Fibroblast of villous mesenchyme (primary cell): ENCODE measurements at places on chromosomes 5 and 9.

DNA sequence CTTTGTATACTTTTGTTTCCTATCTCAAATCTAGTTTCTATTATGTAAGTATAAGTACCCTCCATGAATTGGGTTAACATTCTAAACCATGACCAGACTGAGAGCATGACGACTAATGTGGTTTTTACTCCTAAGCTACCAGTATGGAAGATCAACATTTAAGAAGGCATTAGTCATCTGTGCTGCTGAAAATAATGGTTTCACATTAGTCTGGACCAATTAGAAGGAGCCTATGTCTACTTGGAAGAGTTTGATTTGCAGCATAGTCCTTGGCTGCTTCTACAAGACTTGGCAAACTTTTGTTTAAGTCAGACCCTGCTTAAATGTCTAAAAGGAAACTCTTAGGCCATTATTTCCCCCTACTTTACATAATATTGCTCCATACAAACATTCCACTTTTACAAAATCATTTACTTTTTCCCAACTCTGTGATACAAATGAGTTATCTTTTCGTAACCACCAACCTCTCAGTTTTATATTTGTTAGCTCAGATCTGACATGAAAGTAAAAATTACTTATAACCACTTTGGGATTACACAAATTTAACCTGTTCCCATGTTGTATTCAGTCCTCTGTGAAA lies 186.7 kb downstream of the COMMD10 start:
- peak; percentile 24 for DNase-seq

GRCh38 chr5:14341571-14342230 lies 198.6 kb downstream of the TRIO start:
- no peak for DNase-seq

- no peak for DNase-seq
These were observed 1143.5 kb downstream of the PTPRD start for GRCh38 chr9:9469271-9469670.

DNA sequence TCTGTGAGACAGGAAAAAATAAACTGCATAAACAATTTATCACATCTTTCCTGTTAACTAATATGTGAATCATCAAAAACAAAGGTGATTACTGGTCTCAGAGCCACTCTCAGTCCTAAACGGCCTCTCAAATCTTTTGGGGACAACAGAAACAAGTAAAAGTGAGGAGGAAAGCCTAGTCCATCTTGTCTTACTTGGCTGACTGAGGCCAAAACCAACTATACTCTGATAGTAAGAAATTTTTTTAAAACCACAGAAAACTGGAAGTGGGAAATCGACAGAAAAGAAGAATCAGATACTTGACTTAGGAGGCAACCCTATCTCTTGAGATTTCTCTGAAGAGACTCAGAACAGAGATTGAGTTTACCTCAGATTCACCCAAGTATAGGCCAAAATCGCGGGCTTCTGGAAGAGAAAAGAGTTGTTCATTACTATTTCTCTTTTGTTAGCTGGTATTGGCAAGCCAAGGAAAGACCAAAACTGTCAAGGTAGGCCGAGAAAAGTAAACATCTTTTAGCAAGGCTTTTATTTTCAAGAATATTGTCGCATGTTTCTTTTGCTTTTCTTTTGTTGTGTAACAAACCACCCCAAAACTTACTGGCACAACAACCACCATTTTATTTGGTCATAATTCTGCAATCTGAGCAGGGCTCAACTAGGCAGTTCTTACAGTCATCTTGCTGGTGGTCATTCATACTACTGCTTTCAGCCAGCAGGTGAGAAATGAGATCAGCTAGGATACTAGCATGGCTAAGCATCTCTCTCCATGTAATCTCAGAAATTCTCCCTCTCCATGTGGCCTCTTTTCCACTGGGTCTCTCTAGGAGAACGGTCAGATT lies 46.1 kb downstream of the RFX3 start:
- DNase-seq: no peak

- no peak for DNase-seq
These were observed 124.0 kb upstream of the DAP start for GRCh38 chr5:10885026-10885425.

DNA sequence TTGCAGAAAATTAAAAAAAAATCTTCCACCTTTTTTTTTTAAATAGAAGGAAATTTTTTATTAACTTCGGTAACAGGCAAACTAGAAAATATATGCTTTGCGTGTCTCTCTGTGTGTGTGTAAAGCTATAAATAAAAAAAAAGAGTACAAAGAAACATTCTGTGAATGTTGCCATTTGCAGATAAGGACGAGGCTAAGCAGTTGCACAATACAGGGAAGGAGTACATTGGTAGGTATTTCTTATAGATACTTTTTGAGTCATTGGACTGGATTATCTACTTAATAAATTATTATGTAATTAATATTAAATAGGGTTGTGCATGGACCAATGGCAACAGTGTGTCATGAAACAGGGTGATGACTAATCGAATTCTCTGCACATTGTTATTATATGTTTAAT lies 102.4 kb downstream of the CAMK4 start:
- no peak for DNase-seq

- DNase-seq: peak; percentile 69
These were observed 5.1 kb downstream of the LIFR start for GRCh38 chr5:38551030-38552017.

DNA sequence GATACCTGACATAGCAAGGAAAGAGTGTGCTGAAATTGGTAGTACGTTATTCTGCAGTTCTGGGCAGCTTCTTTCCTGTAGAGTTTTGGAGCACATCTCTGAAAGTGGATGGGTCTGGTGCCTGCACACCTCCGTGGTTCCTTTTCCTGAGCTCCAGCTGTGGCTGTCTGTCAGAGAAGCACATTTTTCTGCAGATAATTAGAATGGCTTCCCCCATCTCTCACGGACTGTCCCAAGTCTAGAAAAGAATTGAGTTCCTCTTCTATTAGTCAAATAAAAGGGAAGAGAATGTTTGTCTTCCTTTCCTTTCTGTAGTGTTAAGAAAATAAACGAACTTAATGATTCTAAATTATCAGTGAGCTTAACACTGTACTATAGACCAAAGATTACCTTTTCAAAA lies 55.7 kb downstream of the VCAN start:
- DNase-seq: no peak

- DNase-seq: peak; percentile 73
These were observed 8.2 kb downstream of the COL27A1 start for GRCh38 chr9:114163517-114163951.

DNA sequence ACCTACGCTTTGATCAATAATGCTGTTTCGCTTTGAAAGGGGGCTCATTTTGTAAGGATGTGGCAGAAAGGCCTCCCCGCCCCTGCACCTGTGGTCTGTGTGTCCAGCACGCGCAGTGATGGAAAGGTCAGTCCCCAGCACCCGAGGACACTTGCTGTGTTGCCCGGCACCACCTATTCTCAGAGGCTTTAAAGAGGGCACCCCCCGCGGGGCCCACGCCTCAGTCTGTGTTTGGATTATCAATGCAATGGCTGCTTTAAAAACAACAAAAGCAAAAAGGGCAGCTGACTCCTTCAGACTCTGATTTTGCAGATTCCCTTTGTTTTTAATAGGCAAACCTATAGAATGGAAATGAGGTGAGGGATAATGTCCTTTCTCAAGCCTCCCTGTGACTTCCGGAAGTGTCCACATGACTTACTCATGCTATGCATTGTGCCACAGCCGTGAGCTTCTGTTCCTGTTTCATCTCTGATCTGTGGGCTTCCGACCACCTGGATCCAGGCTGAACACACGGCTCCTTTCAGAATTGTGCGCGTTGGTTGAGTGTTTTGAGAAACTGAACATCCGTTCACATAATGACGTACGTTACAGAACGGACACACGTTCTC lies 416.2 kb downstream of the IRX2 start:
- DNase-seq: no peak

DNA sequence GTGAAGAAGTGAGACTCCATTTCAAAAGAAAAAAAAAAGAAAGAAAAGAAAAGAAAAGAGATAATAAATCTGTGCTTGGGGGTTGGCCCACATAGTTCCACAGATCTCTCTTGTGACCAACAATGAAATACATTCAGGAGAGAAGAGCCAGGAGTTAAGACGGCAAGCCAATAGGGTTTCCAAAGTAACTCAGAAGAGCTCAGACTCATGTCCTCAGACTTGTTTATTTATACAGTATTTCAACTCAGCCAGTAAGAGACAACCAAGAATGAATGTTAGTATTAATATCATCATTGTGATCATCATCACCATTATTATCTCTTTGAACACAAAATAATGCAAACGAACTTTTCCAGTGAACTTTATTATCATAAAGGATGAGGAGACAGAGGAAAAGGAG lies 140.2 kb downstream of the GLIS3 start:
- no peak for DNase-seq

DNA sequence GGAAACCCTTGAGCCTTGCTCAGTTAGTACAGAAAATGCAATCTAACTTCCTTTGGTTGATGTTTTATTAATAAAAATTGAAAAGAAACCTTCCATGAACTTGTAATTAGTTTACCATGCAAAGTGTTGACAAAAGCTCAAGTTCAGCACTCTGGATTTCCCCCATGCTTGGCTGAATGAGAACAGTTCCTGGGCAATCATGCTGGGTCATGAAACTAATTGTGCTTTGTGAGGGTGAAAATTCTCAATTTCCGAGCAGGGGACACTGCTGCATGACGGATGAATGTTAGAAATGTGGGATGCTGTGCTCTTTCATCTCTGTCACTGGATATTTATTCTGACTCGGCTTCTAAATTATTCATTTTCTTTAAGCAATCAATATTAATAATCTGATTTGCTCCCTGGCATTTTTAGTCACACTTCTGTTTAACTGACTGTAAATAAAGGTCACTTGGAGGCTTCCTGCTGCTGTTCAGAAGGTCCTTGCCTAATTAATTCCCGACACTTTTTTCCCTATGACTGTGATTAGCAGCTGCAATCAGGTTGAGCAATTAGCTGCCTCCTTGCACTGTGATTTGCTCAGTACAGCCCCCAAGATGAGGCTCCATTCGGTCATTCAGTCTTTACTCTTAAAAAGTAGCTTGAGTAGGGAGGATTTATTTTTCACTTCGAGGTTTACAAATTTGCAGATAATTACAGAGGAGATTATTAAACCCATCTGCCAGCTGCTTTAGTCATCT lies 678.1 kb upstream of the ZNF608 start:
- DNase-seq: no peak

GRCh38 chr5:13107537-13107936 lies 837.0 kb downstream of the DNAH5 start:
- no peak for DNase-seq

GRCh38 chr9:78777747-78778146 lies 480.8 kb downstream of the PSAT1 start:
- peak; percentile 2 for DNase-seq

- DNase-seq: no peak
These were observed 23.1 kb upstream of the SLC9A3 start for GRCh38 chr5:547086-547924.

GRCh38 chr5:78610163-78610583 lies 38.4 kb downstream of the LHFPL2 start:
- peak; percentile 83 for DNase-seq

- DNase-seq: no peak
These were observed 132.4 kb downstream of the DAB2IP start for GRCh38 chr9:121783521-121784507.
